ENCODE measurements at places on chromosomes 7 and 10.

- DNase-seq, result no peak
These were observed 147.6 kb upstream of the C7orf33 start for GRCh38 chr7:148442933-148443332.

- no peak for DNase-seq
These were observed 250.6 kb downstream of the CALN1 start for GRCh38 chr7:72161534-72161933.

- no peak for DNase-seq
These were observed 5.1 kb downstream of the ALOX5 start for GRCh38 chr10:45378914-45379726.

GRCh38 chr7:103640031-103640779 lies 194.2 kb upstream of the SLC26A5 start:
- peak; percentile 47 for DNase-seq

GRCh38 chr7:27684491-27684890 lies 21.8 kb upstream of the HIBADH start:
- DNase-seq, result no peak

DNA sequence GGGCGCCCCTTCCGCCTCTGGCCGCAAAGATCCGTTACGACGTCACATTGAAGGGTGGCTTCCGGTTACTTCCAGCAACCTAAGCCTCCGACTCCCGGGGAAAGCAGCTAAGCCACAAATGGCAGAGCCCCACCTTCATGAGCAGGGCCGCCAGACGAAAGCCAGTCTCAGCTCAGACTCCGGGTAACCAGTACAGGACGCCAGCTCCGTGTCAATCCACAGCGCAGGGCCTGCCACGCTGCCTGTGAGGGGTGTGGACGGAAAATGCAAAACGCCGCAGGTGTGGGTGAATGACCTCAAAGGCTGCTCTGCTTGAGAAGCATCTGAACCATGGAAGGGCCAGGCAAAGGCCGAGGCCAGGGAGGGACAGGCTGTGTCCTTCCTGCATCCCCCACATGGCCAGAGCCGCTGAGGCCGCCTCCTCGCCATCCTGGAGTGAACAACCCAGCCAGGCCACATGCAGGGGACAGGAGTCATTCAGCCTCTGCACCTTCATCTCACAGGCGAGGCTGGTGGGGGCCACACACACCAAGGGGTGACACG lies 53.5 kb upstream of the PPP2R2D start:
- no peak for DNase-seq

DNA sequence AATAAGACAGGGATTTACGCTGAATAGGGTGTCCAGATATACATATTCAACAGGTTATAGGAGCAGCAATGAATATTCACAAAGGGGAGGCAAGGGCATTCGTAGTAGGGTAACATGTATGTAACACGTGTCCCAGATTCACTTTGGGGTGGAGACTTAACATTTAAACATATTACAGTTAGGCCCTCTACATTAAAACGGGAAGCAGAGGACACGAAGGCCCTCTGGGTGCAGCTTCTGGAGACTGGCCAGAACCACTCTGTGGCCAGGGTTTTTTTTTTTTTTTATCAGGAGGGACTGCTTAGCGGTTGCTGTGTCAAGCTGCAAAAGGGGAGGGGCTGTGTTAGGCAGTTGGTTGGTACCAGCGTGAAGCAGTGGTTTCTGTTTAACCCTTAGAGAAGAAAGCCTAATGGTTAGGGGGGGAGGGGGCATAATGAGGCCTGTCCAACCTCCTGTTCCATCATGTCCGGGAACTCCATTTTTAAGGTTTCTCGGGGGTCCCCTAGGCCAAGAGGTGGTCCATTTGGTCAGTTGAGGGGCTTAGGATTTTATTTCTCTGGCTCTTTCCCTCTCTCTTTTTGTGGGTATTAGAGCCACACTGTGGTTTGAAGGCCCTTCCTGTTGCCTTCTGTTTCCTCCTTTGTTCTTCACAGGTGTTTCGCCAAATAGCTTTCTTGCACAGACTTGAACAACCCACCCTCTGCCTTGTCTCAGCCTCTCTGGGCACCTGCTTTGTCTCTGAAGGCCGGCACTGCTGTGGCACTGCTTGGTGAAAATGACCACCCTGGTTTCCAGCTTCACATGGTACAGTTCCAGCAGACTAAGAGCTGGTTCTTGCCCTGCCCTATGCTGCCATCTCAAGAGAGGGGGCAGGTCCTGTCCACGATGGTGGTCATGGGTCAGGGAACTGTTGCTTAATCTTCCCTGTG lies 26.4 kb downstream of the PRF1 start:
- DNase-seq, result no peak

DNA sequence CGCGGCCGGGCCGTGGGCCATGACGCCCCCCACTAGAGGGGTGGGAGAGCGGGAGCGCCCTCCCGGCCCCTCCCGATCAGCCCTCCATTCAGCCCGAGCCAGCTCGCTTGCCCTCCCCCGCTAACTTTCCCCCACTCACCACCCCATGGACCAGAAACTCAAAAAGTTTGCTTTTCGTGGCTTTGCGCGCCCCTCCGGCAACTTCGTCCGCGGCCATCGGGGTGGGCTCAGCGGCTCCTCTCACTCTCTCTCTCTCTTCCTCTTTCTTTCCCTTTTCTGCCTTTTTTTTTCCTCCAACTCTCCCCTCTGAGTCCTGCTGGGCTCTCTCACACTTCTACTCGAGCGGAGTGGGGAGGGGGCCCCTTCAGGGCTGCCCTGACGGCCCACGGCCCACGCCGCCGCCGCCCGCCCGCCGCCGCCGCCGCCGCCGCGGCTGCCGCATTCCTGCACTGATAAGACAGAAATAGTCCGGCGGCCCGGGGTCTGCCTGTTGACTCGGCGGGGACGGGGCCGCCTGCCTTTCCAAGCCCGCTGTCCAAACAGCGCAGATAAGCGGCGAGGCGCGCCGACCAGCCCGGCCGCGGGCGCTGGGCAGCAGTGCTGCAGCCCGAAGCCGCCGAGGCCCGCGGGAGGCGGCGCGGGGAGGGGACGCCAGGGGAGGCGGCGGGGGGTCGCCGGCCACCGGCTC lies at the start of gene SMARCD3:
TSS of gene SMARCD3 (minus strand) at position 349 of the 688 bp plus-strand sequence. CDS start at position 217, 132 bp downstream.
- no peak for DNase-seq

GRCh38 chr10:104734433-104734832 lies 93.3 kb downstream of the SORCS3 start:
- peak; percentile 13 for DNase-seq

DNA sequence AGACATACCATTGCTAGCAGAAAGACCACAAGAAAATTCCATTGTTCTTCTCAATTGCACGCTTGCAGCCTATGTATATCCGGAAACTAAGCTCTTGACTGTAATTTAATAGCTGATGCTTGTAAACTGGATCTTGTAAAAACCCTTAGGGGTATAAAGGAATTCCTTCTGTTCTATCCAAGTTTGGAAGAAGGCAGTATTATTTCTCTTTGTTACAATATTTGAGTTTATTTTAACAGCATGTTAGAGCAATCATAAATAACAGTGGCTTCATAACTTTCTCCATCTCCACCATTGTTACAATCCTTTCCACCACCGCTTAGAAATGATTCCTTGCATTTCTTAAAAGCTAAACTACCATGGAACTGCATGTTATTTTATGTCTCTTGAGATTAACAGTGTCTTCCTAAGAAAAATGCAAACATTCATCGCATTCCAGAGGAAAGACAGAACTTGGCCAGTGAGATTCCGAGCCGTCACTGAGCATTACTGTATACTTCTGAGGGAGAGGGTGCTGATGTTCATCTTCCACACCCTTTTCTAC lies 92.5 kb downstream of the TRIL start:
- DNase-seq, result no peak

- no peak for DNase-seq
These were observed 68.8 kb upstream of the INHBA start for GRCh38 chr7:41771717-41772116.

DNA sequence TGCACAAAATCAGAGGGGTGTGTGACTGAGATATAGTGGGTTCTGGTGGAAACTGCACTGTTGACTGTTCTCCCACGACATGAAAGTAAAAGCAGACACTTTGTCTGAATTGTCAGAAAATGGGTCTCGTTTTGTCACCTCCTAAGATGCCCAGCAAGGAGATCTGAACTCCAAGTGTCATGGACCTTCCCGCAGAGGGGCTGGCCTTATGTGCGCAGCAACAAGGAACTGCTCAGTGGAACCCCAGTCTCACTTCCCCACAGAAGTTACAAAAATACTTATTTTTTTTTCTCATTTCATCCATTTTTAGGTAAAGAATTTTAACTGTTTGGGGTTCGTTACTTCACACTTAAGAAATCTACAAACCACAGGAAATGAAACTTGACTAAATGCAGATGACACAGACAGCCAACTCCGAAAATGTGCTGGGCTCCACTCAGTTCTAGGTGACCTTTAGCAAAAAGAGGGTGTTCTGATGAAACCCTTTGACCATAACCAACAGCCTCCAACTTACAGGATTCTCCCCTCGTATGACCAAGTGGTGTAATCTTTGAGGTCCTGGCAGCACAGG lies 115.0 kb downstream of the FAM107B start:
- no peak for DNase-seq

- DNase-seq, result no peak
These were observed 440.2 kb downstream of the GLRX3 start for GRCh38 chr10:130576427-130576826.

DNA sequence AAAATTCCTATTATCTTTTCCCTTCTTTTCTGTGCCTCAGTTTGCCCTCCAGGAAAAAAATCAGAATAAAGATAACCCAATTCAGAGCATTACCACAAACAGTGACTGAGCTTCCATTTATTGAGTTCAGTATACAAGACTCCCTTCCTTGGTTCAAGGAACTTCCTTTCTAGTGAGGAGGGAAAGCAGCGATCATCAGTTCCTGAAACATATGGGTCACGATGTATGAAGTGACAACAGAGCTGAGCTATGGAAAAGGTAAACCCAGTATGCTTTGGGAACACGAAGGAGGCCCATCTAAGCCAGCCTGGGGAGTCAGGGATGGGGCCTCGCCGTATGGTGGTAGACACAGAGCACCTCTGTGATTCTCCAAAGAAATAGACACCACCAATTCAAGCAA lies 15.8 kb downstream of the C10orf71 start:
- DNase-seq, result no peak

DNA sequence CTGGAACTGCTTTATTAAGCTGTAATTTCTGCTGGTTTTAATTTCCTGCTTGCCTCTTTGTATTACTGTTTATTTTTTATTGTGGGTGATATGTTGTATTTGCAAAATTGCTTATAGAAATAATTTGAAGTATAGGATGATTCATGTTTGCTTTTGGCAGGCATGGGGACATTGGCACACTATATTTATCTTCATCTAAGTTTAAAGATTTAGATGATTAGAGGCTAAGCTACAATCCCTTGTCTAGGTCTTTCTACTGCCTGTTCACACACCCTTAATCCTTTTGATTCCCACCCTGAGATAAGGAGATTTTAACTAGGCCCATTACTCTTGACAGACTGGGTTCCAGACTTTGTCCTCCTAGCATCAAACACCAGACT lies 182.8 kb upstream of the KAT6B start:
- DNase-seq, result no peak

- no peak for DNase-seq
These were observed 2.1 kb downstream of the SNX10 start for GRCh38 chr7:26293569-26294308.

DNA sequence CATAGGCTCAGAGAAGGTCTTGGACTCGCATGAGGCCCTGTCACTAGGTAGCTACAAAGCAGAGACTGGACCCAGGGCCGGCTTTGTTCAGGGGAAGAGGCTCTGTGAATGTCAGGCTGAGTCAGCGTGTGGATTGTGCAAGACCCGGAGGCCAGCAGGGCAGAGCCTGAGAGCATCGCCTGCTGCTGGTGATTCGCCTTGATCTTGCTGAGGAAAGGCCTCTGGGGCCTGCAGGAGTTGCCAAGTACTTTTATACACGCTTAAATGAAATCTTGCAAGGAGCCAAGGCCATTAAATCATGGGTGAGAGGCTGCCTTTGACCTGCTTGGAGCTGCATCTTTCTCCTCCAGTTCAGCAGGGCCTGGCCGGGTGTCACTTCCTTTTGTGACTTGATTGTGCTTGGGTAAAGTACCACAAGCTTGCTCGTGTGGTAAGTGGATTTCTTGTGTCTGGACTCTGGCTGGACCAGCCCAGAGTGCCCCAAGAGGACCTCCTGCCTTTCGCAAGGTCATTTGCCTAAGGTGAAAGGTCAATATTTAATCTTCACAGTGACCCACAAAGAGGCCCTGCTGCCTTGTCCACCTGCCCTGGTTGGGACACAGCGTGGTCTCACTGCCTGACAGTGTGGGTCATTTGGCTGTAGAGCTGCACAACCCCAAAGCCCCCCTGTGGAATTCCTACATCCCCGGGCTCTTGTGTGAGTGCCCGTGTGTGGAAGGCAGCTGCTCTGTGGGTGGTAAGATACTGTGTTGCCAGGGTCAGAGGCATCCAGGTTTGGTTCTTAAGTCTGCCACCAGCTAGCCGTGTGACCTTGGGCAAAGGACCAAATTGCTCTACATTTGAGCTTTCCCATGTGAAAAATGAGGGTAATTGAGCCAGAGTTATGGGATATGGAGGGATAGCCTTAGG lies 38.6 kb upstream of the SH2D4B start:
- DNase-seq, result peak; percentile 93

DNA sequence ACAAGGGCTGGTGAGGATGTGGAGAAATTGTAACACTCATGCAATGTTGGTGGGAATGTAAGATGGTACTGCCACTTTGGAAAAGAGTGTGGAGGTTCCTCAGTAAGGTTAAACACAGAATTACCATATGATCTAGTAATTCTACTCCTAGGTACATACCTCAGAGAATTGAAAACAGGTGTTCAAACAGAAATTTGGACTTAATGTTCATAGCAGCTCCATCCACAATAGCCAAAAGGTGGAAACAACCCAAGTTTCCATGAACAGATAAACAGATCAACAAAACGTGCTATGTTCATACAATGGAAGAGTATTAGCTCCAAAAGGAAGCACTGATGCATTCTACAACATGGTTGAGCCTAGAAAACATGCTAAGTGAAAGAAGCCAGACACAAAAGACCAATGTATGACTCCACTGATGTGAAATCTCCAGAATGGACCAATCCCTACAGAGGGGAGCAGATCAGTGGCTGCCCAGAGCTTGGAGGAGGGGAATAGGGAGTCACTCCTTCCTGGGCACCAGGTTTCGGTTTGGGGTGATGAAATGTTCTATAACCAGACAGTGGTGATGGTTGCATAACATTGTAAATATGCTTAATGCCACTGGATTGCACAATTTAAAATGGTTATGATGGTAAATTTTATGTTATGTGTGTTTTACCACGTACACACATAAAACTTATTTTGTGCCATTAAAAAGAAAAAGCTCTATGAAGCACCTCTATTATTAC lies 5.7 kb upstream of the WDR86 start:
- peak; percentile 44 for DNase-seq

DNA sequence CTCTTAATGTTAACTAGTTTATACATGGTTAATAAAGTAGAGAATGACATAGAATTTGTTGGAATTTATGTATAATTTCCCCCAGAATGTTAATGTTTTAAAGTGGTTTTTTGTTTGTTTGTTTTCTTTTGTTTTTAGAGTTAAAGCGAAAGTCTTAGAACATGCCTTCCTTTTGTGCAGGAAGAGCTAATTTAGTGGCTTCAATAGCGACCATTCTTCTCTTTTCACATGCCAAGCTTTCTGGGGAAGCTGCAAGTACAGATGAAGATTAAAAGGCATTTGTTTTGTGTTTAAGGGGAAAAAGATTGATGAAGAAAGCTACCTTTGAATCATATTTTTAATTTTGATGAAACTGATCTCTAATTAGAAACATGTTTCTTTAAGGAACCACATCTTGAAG lies 256.3 kb upstream of the CSTF2T start:
- no peak for DNase-seq

Data from RWPE1 (cell line).